NCI-H526 (cell line): ENCODE measurements at places on chromosomes 3 and 15.

- DNase-seq = no peak
Measured at GRCh38 chr15:68431037-68431791, 749 bp downstream of the ITGA11 start.

GRCh38 chr3:149744151-149744550 is 8.1 kb downstream of the COMMD2 start:
- DNase-seq = no peak

DNA sequence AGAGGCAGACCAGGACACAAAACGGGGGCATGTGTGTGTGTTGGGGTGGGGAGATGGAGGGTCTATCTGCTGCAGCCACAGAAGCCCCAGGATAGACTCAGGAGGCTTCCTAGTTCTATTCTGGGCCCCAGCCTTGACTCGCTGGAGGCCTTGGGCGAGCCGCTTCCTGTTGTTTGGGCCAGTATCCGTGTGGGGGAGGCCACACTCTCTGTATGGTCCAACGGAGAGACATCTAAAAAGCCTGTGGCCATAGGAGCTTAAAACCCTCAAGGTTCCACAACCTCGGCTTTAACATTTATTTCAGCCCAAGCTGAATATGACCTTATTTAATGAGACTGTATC is 32.8 kb downstream of the POC1A start:
- no peak for DNase-seq

GRCh38 chr3:117105686-117106085 is 396.1 kb downstream of the TUSC7 start:
- no peak for DNase-seq

GRCh38 chr3:42601896-42602581 is 1.6 kb downstream of the NKTR start:
- peak; percentile 28 for DNase-seq

DNA sequence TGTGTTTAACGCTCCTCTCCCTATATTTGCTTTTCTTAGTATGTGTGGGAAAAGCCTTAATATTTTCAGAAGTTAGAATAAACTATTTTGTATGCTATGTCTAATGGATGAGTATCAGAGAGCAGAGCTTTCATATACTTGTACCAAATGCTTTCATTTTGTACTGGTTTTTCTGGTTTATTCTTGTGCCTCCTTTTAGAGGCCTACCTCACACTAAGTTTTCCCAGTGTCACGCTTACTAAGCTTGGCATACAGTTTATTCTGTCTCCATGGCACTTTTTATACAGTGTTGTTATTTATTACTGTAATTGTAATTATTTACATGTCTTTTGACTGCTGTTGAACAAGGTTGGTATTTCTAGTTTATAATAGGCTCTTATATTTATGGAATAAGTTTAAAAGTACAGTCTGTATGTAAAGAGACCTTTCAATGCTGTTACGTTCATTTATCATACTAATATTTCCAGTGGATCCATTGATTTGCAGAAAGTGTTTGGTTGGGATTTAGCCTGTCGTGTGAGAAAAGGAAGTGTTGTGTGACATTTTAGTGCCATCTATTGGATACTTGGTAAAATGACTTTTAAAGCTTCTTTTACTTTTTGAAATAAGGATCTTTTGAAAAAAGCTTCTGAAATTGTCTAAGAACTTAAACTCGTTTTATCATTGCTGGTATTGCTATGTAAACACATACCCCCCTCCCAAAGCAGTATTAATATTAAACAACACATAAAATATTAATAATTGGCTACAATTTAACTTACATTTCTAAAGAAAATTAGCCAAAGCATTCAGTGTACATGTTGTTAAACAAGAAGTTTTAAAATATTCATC is 5.2 kb upstream of the EBLN2 start:
- DNase-seq = peak; percentile 32

GRCh38 chr3:108334701-108335100 is 38.4 kb downstream of the HHLA2 start:
- DNase-seq = no peak

- no peak for DNase-seq
Measured at GRCh38 chr15:42691308-42691707, 45.6 kb downstream of the CDAN1 start.

- DNase-seq = no peak
Measured at GRCh38 chr3:171342200-171342599, 118.0 kb downstream of the TNIK start.

- DNase-seq = no peak
Measured at GRCh38 chr3:178022599-178022998, 513.6 kb upstream of the KCNMB2 start.

GRCh38 chr3:112048911-112049310 is 14.4 kb downstream of the TMPRSS7 start:
- DNase-seq = no peak

GRCh38 chr3:46146548-46146947 is 61.6 kb downstream of the CCR1 start:
- DNase-seq = no peak

GRCh38 chr3:38826001-38826400 is 10.0 kb upstream of the SCN10A start:
- DNase-seq = no peak

- no peak for DNase-seq
Measured at GRCh38 chr3:52246728-52247408, 1.3 kb downstream of the PPM1M start.

GRCh38 chr15:97706059-97706458 is 254.4 kb upstream of the ARRDC4 start:
- DNase-seq = no peak

- peak; percentile 66 for DNase-seq
Measured at GRCh38 chr15:42084465-42085235, 9.7 kb downstream of the PLA2G4D start.

DNA sequence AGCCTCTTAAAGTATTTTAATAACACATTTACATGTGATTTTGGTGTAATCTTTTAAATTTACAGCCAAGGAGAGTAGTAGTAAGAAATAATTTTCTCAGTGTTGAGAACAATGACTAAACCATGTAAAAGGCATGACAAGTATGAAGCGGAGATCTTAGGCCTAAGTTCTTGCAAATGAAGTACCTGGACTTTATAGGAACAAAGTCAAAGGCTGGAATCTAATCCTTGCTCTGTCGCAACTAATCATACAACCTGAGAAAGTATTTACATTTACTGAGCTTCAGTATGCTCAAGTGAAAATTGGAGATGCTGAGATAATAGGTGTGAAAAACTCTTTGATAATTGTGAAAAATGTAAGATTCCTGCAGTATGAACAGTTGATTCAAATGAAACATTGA is 86.4 kb upstream of the VGLL3 start:
- no peak for DNase-seq

- DNase-seq = no peak
Measured at GRCh38 chr3:189799366-189799765, 168.2 kb downstream of the TP63 start.

DNA sequence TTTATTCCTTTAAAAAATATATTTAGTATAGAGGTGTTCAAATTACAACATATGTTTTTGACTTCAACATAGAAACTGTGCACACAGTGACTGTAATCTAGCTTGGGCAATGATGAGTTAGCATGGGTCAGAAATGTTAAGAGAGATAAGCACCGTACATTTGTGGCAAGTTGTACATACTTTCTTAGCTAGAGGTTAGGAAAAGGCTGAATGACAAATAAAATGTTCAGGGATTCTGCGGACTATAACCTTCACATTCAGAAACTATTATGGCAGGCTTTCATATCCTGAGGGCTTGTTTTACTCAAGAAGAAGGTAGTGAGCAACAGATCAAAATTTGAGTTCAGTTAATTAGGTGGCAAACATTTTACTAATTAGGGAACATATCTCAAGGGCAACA is 379.7 kb upstream of the EPHA6 start:
- DNase-seq = no peak

GRCh38 chr3:32106132-32106928 is at the start of gene GPD1L:
GPD1L (plus strand) TSS chr3:32106620; CDS start chr3:32106712, 92 bp downstream.
- DNase-seq = peak; percentile 76

- no peak for DNase-seq
Measured at GRCh38 chr3:31093606-31094005, 199.1 kb upstream of the GADL1 start.

DNA sequence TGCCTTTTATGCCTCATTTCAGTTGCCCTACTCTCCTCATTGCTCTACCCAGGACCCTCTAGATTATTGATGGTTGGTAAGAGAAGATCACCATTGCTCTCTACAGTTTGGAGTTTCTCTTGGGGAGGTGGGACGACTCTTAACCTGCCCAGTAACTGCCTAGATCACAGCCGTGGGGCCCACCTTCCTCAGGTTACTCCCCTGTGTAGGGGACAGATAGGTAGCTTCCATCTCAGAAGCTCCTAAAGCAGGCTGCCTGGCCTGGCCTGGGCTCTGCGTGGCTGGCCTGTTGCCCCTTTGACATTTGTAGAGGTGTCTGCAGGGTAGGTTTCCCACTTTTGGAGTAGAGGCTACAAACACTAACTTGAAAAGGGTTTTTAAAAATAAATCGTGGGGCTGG is 42.7 kb downstream of the TRIM71 start:
- DNase-seq = no peak

DNA sequence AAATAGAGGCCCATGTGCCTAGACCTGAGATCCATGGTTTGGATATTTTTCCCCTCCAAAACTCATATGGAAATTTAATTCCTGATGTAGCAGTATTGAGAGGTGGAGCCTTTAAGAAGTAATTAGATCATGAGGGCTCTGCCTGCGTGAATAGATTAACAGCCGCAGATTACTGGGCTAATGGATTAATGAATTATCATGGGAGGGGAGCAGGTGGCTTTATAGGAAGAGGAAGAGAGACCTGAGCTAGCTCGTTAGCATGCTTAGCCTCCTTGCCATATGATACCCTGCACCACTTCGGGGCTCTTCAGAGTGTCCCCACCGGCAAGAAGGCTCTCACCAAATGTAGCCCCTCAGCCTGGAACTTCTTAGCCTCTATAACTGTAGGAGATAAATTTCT is 15.8 kb downstream of the ARHGEF26 start:
- DNase-seq = no peak

DNA sequence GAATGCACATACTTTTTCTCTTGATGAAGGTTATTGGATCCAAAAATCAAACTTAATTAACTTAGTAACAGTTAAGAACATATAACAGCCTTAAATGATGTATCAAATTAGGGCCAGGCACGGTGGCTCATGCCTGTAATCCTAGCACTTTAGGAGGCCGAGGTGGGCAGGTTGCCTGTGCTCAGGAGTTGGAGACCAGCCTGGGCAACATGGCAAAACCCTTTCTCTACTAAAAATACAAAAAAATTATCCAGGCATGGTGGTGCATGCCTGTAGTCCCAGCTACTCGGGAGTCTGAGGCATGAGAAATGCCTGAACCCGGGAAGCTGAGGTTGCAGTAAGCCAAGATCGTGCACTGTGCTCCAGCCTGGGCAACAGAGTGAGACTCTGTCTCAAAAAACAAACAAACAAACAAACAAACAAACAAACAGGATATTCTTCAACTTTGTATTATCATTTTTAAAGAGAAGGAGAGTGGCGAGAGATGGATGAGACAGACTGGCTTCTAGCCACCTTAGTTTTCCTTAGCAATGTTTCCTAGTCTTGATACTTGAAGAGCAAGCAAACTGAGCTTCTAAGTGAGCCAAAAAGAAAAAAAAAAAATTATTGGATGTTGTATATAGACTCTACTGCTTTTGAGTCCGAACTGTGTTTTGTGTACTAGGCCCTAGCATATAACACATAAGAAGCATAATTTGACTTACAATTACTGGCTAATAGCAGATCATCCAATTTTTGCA is 13.8 kb downstream of the SPRED1 start:
- DNase-seq = no peak

DNA sequence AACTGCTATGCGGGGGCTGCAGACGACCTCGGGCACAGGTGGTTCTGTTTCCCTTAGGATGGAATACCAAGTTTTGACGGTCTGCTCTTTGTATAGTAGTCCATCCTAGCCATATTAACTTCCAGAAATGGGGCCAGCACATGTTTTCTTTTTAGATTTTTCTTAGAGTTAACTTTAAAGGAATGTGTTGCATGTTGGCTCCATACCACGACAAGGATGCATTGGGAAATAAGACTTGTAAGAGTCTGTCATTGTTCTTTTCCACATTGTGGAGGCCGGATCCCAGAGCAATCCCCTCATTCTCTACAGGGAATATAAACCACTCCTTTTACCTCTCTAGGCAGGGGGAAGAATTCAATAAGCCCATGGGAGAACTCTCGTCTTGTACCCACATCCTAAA is 87.1 kb upstream of the PLSCR4 start:
- DNase-seq = no peak

DNA sequence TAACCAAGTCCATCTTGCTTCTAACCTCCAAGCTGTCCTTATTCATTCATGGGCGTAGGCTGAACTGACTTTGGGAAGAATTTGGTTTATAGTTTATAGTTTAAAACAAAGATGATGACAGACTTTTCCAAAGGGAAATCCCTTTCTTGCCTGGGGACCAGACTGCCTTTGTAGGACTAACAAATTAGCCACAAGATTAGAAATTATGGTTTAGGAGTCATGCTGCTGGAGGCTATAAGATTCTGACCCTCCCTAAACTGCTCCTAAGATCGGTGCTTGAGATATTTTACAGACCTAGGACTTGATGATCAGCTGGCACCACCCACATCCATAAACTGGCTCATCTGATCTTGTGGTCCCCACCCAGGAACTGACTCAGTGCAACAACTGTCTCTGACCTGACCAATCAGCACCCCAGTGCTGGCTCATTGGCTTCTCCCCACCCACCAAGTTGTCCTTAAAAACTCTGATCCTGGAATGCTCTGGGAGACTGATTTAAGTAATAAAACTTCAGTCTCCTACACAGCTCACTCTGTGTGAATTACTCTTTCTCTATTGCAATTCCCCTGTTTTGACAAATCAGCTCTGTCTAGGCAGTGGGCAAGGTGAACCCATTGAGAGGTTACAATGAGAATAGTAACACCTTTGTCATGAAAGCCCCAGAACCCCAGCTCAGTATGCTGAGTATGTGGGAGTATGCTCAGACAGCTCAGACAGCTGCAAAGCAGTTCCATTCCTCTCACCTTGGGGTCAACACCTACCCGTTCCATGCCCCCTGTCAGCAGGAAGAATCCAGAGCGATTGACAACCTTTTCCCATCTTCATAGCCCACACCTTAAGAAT is 51.6 kb upstream of the C15orf39 start:
- DNase-seq = no peak

GRCh38 chr3:177590826-177591225 is 393.5 kb upstream of the TBL1XR1 start:
- no peak for DNase-seq

- DNase-seq = peak; percentile 82
Measured at GRCh38 chr3:44685128-44685800, 27.2 kb upstream of the ZNF502 start.
